ENCODE measurements at places on chromosomes 5 and 9. TPM values are rescaled to one million over a fixed set of nuclear protein-coding genes. Genes with fewer than 3 reads are reported as not detected.

GRCh38 chr5:179668391-179668790 lies 12.4 kb downstream of the CBY3 start:
- DNase-seq = no peak

The FBN2 gene
- total RNA-seq = 31.9 TPM

- no peak for DNase-seq
These were observed 27.7 kb downstream of the PCSK5 start for GRCh38 chr9:75918154-75918553.

The MAMDC4 gene
- 6.4 TPM for total RNA-seq

DNA sequence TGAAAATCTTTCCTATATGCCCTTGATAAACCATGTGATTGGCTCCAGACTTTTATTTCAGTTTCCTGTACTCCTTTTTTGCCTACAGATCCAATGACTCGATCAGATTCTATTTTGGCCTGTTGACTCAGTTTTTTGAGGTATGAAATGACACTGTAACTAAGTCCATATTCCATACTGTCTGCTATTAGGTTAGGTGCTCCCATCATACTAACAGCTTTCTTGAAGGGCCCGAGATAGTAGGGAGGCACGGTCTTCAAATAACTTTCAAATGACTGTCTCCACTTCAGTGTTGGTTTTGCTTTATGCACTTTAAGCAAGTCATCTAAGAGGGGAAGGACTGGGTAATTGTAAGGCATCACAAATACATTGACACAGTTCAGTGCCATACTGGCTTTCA lies 295.4 kb upstream of the DAB2 start:
- DNase-seq = no peak

DNA sequence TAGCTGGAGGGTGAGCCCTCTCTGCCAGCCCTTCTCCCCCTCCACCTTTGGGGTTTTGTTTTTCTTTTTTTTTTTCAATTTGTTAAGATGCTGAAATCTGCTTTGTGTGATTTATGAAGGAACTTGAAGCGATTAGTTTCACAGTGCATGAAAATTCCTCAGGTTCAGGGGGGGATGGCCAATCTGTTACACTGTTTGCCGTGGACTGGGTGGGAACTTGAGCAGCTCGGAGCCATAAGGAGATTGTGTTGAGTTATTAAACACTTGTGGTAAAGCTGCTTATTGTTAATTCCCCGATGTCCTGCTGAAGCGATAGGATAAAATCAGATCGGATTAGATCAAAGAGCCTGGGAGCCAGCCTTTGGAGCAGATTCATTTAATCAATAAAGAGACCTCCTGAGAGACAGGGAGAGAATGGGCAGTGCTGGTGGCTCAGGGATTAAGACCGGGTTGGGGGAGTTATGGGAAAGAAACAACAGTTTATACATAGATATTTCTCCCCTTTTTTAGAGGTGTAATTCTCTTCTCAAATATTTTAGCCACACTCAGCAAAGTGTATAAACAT lies 105.8 kb upstream of the SPATA31D4 start:
- DNase-seq = no peak

The DBH gene
- total RNA-seq = not detected

The SOHLH1 gene
- not detected for total RNA-seq

DNA sequence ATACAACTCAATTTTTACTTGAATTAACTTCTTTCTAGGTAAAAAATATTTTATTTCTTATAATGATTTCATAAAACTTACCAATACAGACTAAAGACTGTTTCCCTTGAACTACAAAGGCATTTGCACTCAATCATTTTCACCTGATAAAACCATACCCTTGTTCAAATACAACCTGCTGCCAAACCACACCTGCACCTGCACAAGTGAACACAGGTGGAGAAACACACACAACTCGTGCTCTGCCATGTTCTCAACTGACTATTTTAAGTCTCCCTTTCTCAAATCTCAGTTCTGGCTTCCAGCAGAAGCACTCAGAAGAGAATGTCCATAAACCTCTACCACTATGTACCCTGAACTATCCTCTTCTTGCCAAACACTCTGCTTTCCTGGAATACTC lies 1892.1 kb downstream of the MAT2B start:
- no peak for DNase-seq

DNA sequence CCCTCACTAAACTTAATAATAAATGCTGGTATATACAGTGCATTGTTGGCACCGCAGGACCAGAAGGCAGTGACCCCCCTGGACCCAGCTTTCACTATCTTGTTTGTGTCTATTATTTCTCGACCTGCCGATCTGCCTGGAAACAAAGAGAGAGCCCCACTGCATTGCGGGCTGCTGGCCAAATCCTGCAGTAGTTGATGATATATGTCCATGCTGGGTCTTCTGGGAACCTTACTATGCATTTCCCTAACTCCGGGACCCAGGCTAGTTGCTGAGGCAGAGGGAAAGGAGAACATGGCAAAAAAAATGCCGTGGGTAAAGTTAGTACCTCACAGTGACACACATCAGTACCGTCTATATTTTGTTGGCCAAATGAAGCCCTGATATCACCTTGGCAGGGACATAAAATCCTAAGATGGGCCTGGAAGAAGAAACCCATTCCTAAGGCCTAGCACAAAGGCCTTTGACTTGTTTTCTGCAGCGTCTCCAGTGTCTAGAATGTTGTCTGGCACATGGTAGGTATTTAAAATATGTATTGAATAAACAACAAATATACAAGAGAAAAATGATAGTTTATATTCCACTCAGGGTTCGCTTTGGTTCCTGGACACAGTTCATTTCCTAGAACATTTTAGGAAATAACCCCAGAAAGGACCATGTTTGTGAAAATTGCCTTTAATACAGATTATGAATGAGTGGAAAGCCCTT lies 46.1 kb downstream of the NMUR2 start:
- no peak for DNase-seq

- no peak for DNase-seq
These were observed 14.6 kb downstream of the PLEKHG4B start for GRCh38 chr5:106587-106986.

- no peak for DNase-seq
These were observed 405.5 kb downstream of the EFNA5 start for GRCh38 chr5:107265193-107265592.

DNA sequence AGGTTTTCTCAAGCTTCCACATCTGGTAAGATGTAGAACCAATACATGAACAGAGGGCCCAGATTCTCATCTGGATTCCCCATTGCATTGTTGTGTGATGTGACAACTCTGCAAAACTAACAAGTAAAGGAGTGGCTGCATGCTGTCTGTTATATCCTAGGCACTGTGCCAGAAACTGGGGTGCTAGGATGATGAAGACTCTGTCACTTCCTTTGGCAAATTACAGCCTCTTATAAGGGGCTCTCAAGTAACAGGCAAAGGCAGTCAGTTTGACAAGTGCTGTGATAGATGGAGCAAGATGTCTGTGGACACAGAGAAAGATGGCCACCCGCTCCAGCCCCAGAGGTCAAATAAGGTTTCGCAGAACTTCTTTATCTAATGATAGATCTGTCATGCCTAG lies 115.7 kb downstream of the PAPPA start:
- no peak for DNase-seq

The HTR4 gene
- total RNA-seq = not detected

GRCh38 chr5:32584646-32585045 lies 711 bp upstream of the SUB1 start:
- DNase-seq = no peak

- no peak for DNase-seq
These were observed 670 bp downstream of the CCDC171 start for GRCh38 chr9:15553528-15553898.

The PCDHA4 gene
- 1.2 TPM for total RNA-seq

- DNase-seq = no peak
These were observed 837.2 kb downstream of the EFNA5 start for GRCh38 chr5:106833517-106833916.

The ATG12 gene
- total RNA-seq = 35.1 TPM

DNA sequence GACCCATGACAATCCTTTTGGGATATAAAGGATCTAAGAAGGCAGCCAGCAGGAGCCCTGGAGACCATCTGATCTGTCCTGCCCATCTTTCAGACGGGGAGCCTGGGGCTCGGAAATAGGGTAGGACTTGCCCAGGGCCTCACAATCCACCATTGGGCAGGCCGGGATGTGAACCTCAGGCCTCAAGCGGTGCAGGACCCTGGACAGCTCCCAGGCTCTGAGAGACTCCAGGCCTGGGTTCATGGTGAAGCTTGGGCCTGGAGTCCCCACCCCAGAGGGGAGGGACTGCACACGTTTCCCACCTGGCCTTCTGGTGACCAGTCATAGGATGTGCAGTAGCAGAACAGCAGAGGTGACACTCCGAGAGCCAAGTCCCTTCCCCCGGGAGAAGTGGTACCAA lies 36.6 kb upstream of the RAPGEF1 start:
- no peak for DNase-seq
